Left lung (tissue), 14 donors: ENCODE measurements at places on chromosomes 1 and 21. TPM values are rescaled to one million over a fixed set of nuclear protein-coding genes. Genes with fewer than 3 reads are reported as not detected.

The MYBPH gene
- total RNA-seq = 0.55 TPM

The CCDC185 gene
- total RNA-seq = not detected

The RLF gene
- total RNA-seq = 12.7 TPM

The TAS1R1 gene
- total RNA-seq = not detected

The FAM177B gene
- not detected for total RNA-seq

The DEPDC1 gene
- total RNA-seq = 0.81 TPM

The OXCT2 gene
- total RNA-seq = 0.55 TPM
